H9 (cell line): ENCODE measurements at places on chromosomes 7 and 10. TPM values are rescaled to one million over a fixed set of nuclear protein-coding genes. Genes with fewer than 3 reads are reported as not detected.

Gene CHCHD2
- total RNA-seq, result 215 and 218 TPM in 2 replicates

Gene ITGA8
- not detected in 2 replicates for total RNA-seq

GRCh38 chr10:62584731-62585130 is 210.6 kb downstream of the ZNF365 start:
- no peak overlapping the region for H3K4me3 ChIP-seq
- no peaks in the 10 kb centered on the region for H3K27me3 ChIP-seq
- H3K4me1 ChIP-seq, result no peaks in the 10 kb centered on the region
- H3K36me3 ChIP-seq, result no peaks in the 10 kb centered on the region
- no peak overlapping the region for H3K27ac ChIP-seq

DNA sequence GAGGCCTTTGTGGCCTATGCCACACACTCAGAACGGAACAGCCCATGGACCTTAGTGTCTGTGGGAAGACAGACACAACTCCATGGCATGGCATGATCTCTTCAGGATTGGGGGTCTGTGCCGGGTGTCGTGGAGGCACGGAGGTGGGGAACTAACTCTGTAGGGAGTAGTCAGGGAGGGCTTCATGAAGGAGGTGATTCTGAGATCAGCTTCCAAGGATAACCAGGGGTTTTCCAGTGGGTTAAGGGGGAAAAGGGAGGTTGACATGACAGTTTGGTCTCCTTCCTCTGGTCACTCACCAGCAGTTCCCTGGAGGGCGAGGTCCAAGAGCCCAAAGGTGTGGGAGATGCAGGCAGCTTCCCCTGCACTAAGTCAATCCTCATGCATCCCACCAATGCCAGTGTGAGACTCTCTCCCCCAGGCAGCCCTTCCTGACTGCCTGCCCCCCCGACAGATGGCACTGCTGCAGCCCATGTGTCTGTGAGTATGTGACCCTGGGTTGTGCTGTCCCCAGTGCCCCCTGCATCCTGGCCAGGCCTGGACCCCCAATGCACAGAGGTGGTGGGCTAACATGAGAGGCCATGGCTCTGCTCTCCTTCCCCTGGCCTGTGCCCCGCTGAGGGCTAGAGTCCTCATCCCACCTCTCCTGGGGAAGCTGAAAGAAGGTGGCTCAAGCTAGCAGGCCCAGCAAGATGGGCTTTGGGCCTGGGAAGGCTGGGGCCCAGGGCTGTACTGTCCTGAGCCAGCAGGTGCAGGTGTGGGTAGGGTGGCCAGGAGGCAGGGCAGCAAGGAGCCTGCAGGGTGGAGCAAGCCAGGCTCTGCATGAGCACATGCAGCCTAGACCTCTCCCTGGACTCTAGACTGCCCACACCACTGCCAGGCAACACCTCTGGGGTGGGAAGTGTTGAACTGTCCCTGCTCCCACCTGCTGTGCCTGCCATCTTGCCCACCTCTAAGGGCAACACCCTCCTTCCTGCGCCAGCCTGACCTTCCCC is 39.7 kb downstream of the RASGEF1A start:
- H3K4me1 ChIP-seq, result no peaks in the 10 kb centered on the region; the same call in 1 of the 2 replicates
- peaks cover 19% of the 10 kb centered on the region; the same call in 1 of the 2 replicates for H3K27me3 ChIP-seq
- H3K4me3 ChIP-seq, result no peak overlapping the region; the same call in 2 of the 3 replicates
- no peaks in the 10 kb centered on the region for H3K36me3 ChIP-seq

DNA sequence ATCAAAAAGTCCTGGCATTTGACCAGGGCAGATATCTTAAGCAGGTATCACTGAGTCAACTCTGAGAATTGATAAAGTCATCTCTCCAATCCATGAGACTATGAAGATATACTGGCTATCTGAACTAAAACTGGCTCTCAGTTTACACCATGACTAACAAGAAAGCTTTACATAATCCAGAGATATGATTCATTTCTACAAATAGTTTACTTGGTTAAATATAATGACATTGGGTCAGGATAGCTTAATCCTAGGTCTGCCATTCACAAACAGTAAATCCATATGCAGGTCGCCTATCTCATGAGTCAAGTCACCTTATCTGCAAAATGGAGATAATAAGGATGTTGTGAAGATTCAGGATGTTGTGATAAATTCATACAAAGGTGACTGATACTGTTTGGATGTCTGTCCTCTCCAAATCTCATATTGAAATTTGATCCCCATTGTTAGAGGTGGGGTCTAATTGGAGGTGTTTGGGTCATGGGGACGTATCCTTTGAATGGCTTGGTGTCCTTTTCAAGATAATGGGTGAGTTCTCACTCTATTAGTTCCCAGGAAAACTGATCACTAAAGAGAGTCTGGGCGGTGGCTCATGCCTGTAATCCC is 117.4 kb downstream of the JMJD1C start:
- no peaks in the 10 kb centered on the region for H3K4me1 ChIP-seq
- H3K36me3 ChIP-seq, result no peaks in the 10 kb centered on the region
- no peak overlapping the region for H3K27ac ChIP-seq
- DNase-seq, result no peak
- H3K27me3 ChIP-seq, result no peaks in the 10 kb centered on the region
- no peak overlapping the region for H3K4me3 ChIP-seq

DNA sequence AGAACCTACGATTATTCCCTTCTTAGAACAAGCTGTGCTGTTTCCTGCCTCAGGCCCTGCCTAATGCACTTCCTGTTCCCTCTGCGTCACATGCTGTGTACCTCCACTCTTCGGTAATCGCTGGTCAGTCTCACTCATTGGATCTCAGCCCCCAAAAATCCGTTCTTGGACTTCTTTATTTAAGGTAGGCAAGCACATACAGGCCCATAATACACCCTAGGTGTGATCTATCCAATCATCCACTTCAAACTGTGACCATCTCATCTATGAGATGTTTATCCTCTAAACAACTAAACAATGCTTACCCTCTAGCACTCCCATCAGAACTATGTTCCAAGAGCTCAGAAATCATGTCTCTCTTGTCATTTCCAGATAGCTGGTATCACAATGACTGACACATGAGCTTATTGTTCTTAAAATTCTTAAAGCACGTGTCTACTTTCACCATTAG is 83.9 kb downstream of the CADPS2 start:
- H3K27ac ChIP-seq, result no peak overlapping the region
- no peak overlapping the region for H3K4me3 ChIP-seq
- H3K4me1 ChIP-seq, result peaks cover 8% of the 10 kb centered on the region; the same call in 1 of the 2 replicates
- H3K27me3 ChIP-seq, result no peaks in the 10 kb centered on the region
- peak; percentile 34 for DNase-seq
- H3K36me3 ChIP-seq, result no peaks in the 10 kb centered on the region

GRCh38 chr7:7793249-7793648 is 74.8 kb upstream of the RPA3 start:
- DNase-seq, result no peak
- no peak overlapping the region for H3K4me3 ChIP-seq
- H3K36me3 ChIP-seq, result peaks cover 9% of the 10 kb centered on the region; the same call in 2 of the 3 replicates
- H3K27ac ChIP-seq, result peak overlapping the region; percentile 47

DNA sequence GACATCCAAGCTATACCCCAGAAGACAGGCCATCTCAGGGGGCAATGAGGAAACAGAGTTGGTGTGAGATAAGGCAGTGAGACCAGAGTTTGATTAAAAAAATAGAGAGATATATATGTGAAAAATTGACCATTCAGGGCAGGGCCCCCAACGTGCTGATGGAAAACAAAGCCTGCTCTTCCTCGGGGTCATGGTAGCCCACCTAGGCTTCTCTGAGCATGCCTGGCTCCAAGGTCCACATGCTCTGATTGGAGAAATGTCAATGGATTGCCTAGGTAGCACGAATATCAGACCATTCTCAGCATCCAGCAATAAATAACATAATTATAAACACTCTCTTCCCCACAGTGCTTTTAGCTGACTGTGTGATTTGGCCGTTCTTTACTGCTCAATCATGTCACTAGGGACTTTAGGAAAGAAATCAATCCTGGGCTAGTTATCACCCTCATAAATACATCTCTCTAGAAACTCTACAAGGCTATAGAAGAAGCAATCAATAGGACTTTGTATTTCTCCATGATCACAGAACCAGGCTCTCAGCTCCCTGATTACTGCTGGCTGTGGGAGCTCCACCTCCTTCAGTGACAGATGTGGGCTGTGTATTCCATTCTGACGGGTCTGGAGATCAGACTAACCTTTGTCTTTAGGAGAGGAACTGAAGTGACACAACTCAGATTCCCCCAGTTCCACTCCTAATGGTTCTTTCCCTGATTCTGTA is 766.4 kb downstream of the GRID1 start:
- H3K4me1 ChIP-seq, result no peaks in the 10 kb centered on the region
- no peaks in the 10 kb centered on the region for H3K27me3 ChIP-seq
- H3K36me3 ChIP-seq, result no peaks in the 10 kb centered on the region

GRCh38 chr10:23693925-23694324 is 255.1 kb downstream of the OTUD1 start:
- peak overlapping the region; percentile 86 for H3K4me3 ChIP-seq
- no peak overlapping the region for H3K27ac ChIP-seq
- peaks cover 45% of the 10 kb centered on the region for H3K27me3 ChIP-seq
- H3K36me3 ChIP-seq, result no peaks in the 10 kb centered on the region

- no peaks in the 10 kb centered on the region for H3K36me3 ChIP-seq
- H3K4me1 ChIP-seq, result no peaks in the 10 kb centered on the region
- H3K4me3 ChIP-seq, result no peak overlapping the region
These were observed 15.4 kb downstream of the AQP1 start for GRCh38 chr7:30927040-30927439.

DNA sequence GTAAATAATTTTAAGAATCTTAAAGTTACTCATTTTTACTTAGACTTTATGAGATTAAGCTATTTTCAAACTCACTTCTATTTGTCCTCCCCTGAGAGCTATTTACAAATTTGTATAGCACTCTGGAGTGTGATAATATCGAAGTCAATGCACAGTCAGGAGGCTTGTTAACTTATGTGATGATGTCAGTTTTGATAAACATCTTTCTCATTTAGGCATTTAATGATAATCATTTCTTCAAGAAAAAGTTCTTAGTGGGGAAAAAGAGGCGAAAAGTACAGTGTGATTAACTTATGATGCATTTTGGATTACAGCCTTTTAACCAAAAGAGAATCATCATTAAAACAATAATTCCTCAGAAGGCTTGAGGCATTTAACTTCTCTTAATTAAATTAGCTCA is 468.6 kb downstream of the AUTS2 start:
- no peak for DNase-seq
- H3K27me3 ChIP-seq, result no peaks in the 10 kb centered on the region
- no peak overlapping the region for H3K4me3 ChIP-seq
- no peaks in the 10 kb centered on the region for H3K36me3 ChIP-seq

DNA sequence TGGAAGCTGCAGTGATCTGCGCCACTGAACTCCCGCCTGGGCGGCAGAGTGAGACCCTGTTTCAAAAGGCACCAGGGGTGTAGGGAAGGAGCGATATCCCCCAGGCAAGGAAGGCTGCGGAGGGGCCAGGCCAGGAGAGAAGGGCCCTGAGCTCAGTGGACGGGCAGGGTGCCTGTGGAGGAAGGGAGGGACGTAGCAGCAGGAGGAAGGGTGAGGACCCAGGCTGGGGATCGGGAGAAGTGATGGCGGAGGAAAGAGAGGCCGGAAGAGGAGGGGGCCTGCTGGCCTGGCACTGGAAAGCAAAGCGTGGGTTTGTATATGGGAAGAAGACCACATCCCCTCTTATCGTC is 45.6 kb downstream of the ALOX5 start:
- DNase-seq, result no peak
- H3K4me3 ChIP-seq, result peak overlapping the region; percentile 87
- no peaks in the 10 kb centered on the region; the same call in 1 of the 2 replicates for H3K4me1 ChIP-seq
- no peaks in the 10 kb centered on the region; the same call in 1 of the 2 replicates for H3K27me3 ChIP-seq

DNA sequence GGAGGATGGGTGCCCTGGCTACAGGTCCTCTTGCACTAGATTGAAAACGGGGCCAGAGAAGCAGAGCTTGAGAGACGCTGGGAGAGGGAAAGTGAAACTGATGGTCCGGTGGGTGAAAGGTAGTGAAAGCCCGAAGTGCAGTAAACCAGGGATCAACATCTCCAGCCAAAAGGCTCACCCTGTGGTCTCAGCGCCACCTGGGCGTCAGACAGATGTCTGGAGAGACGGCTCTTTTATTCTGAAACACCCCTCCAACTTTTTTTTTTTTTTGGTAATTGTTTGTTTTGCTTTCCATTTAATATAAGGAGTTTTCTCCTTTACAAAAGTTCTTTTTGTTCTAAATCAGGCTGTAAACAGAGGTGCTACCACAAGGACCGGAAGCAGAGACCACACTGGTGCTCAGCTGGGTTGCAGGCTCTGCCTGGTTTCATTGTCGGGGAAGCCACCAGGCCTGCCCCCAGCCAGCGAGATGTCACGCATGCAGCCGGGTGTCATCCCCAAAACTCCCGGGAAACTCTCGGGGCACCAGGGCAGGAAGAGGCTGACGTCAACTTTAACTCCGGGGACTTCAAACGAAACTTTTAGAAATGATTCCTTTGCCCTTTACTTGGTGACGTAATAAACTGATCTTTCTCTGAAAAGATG is 11.2 kb downstream of the IL2RA start:
- H3K4me3 ChIP-seq, result no peak overlapping the region
- H3K4me1 ChIP-seq, result no peaks in the 10 kb centered on the region
- H3K36me3 ChIP-seq, result no peaks in the 10 kb centered on the region

DNA sequence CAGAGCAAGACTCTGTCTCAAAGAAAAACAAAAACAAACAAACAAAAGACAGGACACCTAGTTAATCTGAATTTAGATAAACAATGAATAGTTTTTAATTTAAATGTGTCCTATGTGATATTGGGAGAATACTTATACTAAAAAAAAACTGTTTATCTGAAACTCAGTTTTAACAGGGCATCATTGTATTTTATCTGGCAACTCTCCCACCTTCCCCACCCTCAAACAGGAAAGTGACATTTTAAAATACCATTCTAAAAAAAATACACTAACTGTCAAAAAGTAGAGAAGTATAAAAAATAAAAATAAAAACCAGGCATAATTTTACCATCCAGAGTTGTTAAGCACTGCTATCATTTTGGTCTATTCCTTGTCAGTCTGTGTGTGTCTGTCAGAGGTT is 119.0 kb downstream of the RTKN2 start:
- H3K4me1 ChIP-seq, result no peaks in the 10 kb centered on the region
- no peak overlapping the region for H3K27ac ChIP-seq
- no peak for DNase-seq
- H3K27me3 ChIP-seq, result no peaks in the 10 kb centered on the region
- H3K36me3 ChIP-seq, result no peaks in the 10 kb centered on the region

- no peaks in the 10 kb centered on the region for H3K27me3 ChIP-seq
- DNase-seq, result no peak
- no peak overlapping the region for H3K27ac ChIP-seq
- no peaks in the 10 kb centered on the region for H3K4me1 ChIP-seq
- no peaks in the 10 kb centered on the region for H3K36me3 ChIP-seq
These were observed 7.6 kb upstream of the SLC26A3 start for GRCh38 chr7:107810626-107811025.

- H3K27me3 ChIP-seq, result no peaks in the 10 kb centered on the region
- H3K4me1 ChIP-seq, result no peaks in the 10 kb centered on the region
- H3K36me3 ChIP-seq, result peaks cover 2% of the 10 kb centered on the region
- no peak overlapping the region for H3K27ac ChIP-seq
These were observed 43.4 kb upstream of the KLF14 start for GRCh38 chr7:130777426-130777825.

- H3K4me1 ChIP-seq, result no peaks in the 10 kb centered on the region
- H3K36me3 ChIP-seq, result no peaks in the 10 kb centered on the region; the same call in 1 of the 2 replicates
- no peak overlapping the region for H3K27ac ChIP-seq
- H3K27me3 ChIP-seq, result no peaks in the 10 kb centered on the region
These were observed 151.3 kb downstream of the TRIL start for GRCh38 chr7:28806841-28807240.
